ENCODE measurements at places on chromosomes 13 and 19.

- no peak for DNase-seq
Measured at GRCh38 chr19:35901854-35902661, at the start of gene HCST. Gene HCST (plus strand): TSS chr19:35902529. CDS start chr19:35902594, 65 bp downstream.

- DNase-seq, result no peak
Measured at GRCh38 chr19:18595475-18595874, 6.9 kb downstream of the REX1BD start.

GRCh38 chr19:38676023-38676877 is 28.8 kb downstream of the ACTN4 start:
- DNase-seq, result no peak

DNA sequence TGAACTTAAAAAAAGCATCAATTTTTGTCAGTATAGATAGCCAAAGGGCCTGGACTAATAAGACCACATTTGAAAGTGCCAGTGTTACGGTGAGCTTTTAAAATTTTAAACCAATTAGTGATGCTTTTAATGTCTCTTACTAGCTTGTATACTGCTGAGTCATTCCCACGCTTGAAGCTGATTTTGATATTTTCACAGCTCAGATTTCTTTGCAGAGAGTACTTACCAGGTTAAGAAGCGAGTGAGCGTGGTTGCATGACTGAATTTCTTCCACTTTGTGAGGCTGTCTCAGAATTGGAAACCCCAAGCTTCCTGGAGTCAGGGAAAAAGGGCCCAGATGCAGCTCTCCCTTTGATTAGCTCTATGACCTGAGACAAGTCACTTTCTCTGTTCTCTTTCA is 74.5 kb upstream of the NBEA start:
- DNase-seq, result no peak

GRCh38 chr13:97225533-97225932 is 3.4 kb downstream of the MBNL2 start:
- DNase-seq, result no peak

- DNase-seq, result no peak
Measured at GRCh38 chr13:78102741-78103140, 184.1 kb upstream of the EDNRB start.

- DNase-seq, result peak; percentile 24
Measured at GRCh38 chr19:38361633-38362075, 12.7 kb upstream of the PSMD8 start.

DNA sequence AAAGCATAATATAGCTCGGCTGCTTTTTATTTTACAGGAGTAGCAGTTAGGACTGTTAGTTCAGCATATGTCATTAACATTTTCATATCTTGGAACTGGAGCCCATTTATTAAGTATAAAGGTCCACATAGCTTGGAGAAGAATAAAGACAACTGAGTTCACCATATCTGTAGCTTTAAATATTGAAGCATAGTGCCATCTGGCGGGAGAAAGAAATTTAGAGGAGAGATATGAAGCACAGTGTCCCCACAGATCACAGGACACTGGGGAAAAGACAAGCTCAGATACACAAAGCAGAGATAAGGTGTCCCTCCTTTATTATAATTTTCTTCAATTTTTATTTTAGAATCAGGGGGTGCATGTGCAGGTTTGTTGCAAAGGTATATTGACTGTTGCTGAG is 104.7 kb upstream of the FREM2 start:
- DNase-seq, result peak; percentile 0

DNA sequence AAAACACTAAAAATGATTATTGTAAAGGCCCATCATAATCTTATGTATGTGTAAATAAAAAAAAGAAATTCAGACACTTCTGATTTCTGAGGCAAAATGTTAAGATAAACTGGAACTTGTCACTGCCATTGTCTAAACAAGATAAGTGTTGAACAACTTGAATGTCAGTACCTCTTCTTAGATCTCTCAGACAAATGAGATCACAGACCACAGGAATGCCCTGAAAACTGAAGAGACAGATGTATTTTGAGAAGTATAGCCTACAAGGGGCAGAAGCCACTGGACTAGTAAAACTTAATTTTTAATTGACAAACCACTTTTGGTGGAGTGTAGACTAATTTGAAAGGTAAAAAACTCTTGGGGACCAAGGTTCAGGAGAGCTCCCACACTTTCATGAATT is 375.5 kb upstream of the SLITRK5 start:
- no peak for DNase-seq

- DNase-seq, result no peak
Measured at GRCh38 chr13:114140131-114140905, 7.9 kb upstream of the RASA3 start.

All from pulmonary artery endothelial cell (primary cell).